ENCODE measurements at places on chromosomes 13 and 19.
A peak's percentile ranks its signal among the peaks of the same experiment; 100 is the strongest.

DNA sequence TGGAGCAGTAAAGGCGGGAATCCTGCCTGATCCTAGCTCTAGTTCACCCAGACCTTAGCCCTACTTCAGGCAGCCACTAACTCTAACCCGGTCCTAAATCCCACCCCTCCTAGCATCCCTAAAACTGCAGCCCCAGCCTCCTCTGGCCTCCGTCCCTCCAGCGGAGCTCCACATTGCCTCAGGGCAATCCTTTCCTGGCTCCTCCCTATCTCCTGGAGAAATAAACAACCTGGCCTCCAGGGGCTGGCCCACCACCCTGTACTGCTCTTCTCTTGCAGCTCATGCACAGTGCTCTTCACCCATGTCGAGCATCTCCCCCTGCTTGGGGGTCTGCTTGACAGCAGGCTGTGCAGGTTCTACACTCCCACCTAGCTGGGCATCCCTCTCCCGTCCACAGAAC is 6.7 kb downstream of the POU2F2 start:
- H3K36me3 ChIP-seq: peaks cover 31% of the 10 kb centered on the region
- no peak for DNase-seq
- H3K27me3 ChIP-seq: no peaks in the 10 kb centered on the region
- peaks cover 79% of the 10 kb centered on the region for H3K4me1 ChIP-seq

- H3K4me3 ChIP-seq: no peak overlapping the region
- no peak for DNase-seq
- no peaks in the 10 kb centered on the region for H3K36me3 ChIP-seq
- H3K4me1 ChIP-seq: no peaks in the 10 kb centered on the region
These were observed 111.0 kb downstream of the MRPL57 start for GRCh38 chr13:21287331-21287907.

GRCh38 chr13:114166381-114167131 is 12.5 kb upstream of the CFAP97D2 start:
- peaks cover under 1% of the 10 kb centered on the region for H3K36me3 ChIP-seq
- H3K4me1 ChIP-seq: peaks cover 44% of the 10 kb centered on the region
- no peak for DNase-seq
- peak overlapping the region; percentile 50 for H3K27ac ChIP-seq
- H3K27me3 ChIP-seq: no peaks in the 10 kb centered on the region

DNA sequence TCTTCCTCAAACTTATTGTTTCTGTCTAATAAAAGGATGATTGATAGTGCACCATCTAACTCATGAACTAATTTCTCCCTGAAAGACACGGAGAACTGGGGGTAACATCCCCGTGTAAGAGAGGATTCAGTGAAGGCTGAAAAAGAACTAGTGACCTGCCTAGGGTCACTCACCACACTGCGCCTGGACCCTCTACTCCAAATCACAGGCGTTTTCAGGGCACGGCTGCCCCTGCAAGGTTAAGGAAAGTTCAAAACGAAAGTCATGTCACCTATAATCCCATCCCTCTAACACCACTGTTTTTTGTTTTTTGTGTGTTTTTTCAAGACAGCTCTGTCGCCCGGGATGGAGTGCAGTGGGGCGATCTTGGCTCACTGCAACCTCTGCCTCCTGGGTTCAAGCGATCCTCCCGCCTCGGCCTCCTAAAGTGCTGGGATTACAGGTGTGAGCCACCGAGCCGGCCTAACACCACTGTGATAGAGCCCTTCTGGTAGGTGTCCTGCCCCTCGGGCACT is 8.7 kb downstream of the URAD start:
- H3K27ac ChIP-seq: no peak overlapping the region
- no peaks in the 10 kb centered on the region for H3K36me3 ChIP-seq
- H3K4me1 ChIP-seq: peaks cover 12% of the 10 kb centered on the region

GRCh38 chr13:74904556-74904955 is 577.4 kb downstream of the TBC1D4 start:
- DNase-seq: no peak
- H3K4me3 ChIP-seq: no peak overlapping the region
- no peaks in the 10 kb centered on the region for H3K36me3 ChIP-seq
- H3K27me3 ChIP-seq: peaks cover 6% of the 10 kb centered on the region
- no peak overlapping the region for H3K27ac ChIP-seq

DNA sequence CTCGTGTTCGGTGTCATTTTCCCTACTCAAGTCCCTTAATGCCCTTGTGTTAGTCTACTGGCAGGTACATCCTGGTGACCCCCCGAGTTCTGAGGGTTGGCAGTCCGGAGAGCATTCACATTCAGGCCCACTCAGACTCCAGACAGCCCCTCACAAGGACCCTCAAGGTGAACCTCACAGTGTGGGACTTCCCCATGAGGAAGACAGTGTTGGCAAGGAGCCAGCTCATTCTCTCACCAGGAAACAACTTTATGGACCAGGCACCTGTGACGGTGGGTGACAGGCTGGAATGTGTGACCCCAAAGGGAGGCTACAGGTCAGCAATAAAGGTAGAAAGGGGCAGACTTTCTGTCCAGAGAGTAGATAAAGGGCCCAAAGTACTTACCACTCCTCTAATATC is 24.5 kb downstream of the RDH8 start:
- no peak overlapping the region for H3K4me3 ChIP-seq
- no peak for DNase-seq
- no peak overlapping the region for H3K27ac ChIP-seq
- peaks cover 14% of the 10 kb centered on the region for H3K27me3 ChIP-seq

DNA sequence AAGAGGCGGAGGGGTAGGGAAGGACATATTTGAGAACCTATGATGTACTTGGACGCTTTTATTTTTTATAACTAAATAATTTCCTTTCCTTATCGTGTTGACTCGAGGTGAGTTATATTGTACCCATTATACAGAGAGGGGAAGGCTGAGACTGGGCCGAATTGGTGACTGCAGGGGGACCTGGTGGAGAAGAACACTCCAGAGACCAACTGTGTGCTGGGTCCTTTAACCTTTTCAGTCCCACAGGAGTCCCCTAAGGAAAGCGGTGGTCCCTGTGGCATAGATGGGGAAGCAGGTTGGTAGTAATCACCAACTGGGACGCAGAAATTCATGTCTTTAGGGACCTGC is 633 bp downstream of the MYH14 start:
- peaks cover 31% of the 10 kb centered on the region for H3K27me3 ChIP-seq
- H3K36me3 ChIP-seq: no peaks in the 10 kb centered on the region
- H3K4me1 ChIP-seq: peaks cover 2% of the 10 kb centered on the region

DNA sequence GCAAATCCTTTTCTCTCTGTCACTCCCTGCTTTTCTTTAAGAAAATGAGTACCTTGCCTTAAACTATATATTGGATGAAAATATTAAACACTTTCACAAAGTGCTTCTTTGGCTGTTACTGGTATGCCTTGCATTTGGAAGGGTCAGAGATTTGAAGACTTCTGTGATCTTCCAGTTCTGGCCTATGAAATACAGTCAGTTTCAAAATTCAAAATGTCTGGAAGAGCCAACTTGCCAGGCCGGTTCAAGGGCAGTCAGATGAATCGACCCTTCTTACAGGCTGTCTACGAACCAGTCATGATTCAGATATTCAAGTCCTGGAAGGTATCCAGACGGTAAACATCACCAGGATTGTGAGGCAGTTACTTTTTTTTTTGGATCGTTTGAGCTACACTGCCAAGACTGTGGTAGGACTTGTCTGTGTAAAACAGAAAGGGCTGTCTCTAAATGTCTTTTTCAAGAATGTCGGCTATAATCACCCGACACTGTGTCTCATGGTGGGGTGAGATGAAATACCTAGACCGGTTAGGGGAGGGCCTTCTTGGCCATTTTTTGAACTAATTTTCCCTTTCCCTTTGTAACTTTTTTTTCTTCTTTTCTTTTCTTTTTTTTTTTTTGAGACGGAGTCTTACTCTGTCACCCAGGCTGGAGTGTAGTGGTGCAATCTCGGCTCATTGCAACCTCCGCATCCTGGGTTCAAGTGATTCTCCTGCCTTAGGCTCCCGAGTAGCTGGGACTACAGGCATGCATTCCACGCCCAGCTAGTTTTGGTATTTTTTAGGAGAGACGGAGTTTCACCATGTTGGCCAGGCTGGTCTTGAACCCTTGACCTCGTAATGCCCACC is 11.2 kb downstream of the ACTN4 start:
- H3K4me1 ChIP-seq: peaks cover 61% of the 10 kb centered on the region
- peaks cover 4% of the 10 kb centered on the region for H3K27me3 ChIP-seq
- DNase-seq: no peak
- H3K36me3 ChIP-seq: peaks cover 35% of the 10 kb centered on the region

DNA sequence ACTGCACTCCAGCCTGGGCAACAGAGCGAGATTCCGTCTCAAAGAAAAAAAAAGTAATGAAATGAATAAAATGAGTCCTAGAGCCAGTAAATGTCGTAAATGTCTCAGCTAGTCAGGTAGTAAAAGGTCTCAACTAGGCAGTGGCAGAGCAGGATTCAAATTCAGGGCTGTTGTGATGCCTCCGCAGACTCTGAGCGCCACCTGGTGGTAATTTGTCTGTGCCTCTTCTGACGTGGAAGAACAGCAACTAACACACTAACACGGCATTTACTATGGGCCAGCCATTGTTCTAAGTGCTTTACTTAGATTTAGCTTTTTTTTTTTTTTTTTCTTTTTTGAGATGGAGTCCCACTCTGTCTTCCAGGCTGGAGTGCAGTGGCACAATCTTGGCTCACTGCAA is 30.2 kb downstream of the CYP2F1 start:
- peak; percentile 95 for DNase-seq
- H3K4me1 ChIP-seq: no peaks in the 10 kb centered on the region
- H3K27ac ChIP-seq: no peak overlapping the region
- H3K27me3 ChIP-seq: peaks cover 4% of the 10 kb centered on the region
- H3K4me3 ChIP-seq: no peak overlapping the region
- no peaks in the 10 kb centered on the region for H3K36me3 ChIP-seq

- peaks cover 2% of the 10 kb centered on the region for H3K4me1 ChIP-seq
- no peak within 1 kb of the TSS for H3K4me3 ChIP-seq
- DNase-seq: no peak
- peaks cover 45% of the 10 kb centered on the region for H3K27me3 ChIP-seq
These were observed at the start of gene HS6ST3 for GRCh38 chr13:96089749-96090239. Gene HS6ST3, plus strand, starts transcription at chr13:96090107.

DNA sequence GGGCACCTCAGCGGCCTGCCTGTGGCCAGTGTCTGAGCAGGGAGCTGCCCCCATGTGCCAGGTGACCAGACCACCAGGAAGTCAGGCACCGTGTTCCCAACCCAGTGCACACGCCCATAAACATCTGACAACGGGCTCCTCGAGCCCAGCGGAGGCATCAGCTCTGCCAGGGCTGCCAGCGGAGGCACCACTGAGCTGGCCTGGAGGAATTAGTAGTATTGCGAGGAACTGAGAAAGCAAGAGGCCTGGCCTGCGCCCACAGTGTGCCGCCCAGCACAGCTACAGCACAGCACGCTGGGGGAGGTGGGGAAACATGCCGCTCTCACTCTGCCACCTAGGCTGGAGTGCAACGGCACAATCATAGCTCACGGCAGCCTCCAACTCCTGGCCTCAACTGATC is 44.6 kb downstream of the ANKRD27 start:
- H3K4me3 ChIP-seq: no peak overlapping the region
- no peaks in the 10 kb centered on the region for H3K27me3 ChIP-seq
- H3K27ac ChIP-seq: no peak overlapping the region
- peaks cover 5% of the 10 kb centered on the region for H3K36me3 ChIP-seq
- H3K4me1 ChIP-seq: no peaks in the 10 kb centered on the region
- no peak for DNase-seq

GRCh38 chr19:17255150-17255621 is 9.4 kb downstream of the USHBP1 start:
- no peaks in the 10 kb centered on the region for H3K36me3 ChIP-seq
- H3K27ac ChIP-seq: no peak overlapping the region
- no peak for DNase-seq
- H3K4me3 ChIP-seq: no peak overlapping the region

GRCh38 chr13:33362986-33363727 is 77.6 kb upstream of the STARD13 start:
- no peak overlapping the region for H3K27ac ChIP-seq
- H3K36me3 ChIP-seq: no peaks in the 10 kb centered on the region
- H3K4me3 ChIP-seq: no peak overlapping the region
- H3K27me3 ChIP-seq: peaks cover 2% of the 10 kb centered on the region
- peaks cover 9% of the 10 kb centered on the region for H3K4me1 ChIP-seq

DNA sequence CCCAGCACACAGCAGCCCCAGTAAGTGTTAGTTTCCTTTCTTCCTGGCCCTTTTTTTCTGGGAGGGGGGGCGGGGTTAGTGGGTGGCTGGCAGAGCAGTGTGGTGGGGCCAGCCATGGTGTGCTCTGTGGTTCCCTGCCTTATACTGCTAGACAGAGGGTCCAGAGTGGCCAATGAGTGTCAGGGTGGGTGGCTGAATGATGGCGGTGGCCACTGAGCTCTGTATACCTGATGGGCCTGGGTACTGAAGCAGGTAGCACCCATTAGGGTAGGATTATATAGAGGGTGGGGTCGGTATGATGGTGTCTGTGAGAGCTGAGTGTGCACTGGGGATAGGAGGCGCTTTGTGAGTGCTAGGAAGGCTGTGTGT is 13.8 kb downstream of the CIC start:
- H3K36me3 ChIP-seq: peaks cover 8% of the 10 kb centered on the region
- no peak for DNase-seq
- peaks cover 35% of the 10 kb centered on the region for H3K4me1 ChIP-seq

GRCh38 chr19:5672708-5673459 is 7.4 kb downstream of the MICOS13 start:
- no peaks in the 10 kb centered on the region for H3K4me1 ChIP-seq
- no peaks in the 10 kb centered on the region for H3K27me3 ChIP-seq
- no peak overlapping the region for H3K4me3 ChIP-seq
- H3K27ac ChIP-seq: no peak overlapping the region
- DNase-seq: no peak

DNA sequence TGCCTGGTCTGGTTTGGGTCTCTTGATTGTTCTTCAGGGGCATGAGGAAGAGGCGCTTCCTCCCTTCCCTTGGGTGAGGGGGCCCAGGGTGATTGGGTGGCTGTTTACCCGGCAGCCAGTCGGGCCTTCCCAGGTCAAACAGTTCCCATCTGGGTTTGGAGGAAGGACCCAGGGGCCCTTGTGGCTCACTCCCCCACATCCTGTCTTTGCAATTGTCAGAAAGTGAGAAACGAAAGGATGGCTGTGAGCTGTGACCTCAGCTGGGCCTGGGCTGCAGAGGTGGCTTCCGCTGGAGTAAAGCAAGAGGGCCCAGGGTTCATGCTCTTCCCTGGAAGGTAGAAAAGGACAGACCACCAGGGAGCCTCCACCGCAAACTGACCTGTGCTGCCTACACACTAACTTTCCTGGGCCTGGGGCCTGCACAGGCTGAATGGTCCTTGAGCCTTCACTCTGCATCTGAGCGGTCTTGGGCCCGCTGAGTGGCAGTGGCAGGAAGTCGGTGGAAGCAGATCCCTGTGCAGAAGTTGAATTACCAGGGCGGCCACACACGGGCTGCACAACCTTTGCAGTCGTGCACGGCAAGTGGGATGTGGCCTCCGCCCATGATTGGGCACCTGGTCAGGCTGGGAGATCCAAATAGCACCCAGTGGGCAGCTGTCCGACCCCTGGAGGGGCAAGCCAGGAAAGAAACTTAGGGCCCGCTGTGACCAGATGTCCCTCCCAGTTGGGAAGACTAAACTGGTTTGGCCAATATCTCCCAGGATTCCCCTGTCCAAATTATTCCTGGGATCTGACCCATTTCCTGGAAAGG is 5.3 kb upstream of the CD79A start:
- DNase-seq: peak; percentile 88
- peaks cover 78% of the 10 kb centered on the region for H3K4me1 ChIP-seq
- peak overlapping the region; percentile 53 for H3K4me3 ChIP-seq
- peaks cover 42% of the 10 kb centered on the region for H3K36me3 ChIP-seq
- H3K27ac ChIP-seq: peak overlapping the region; percentile 95

GRCh38 chr19:48442116-48443035 is 3.4 kb upstream of the GRWD1 start:
- peaks cover 10% of the 10 kb centered on the region for H3K36me3 ChIP-seq
- H3K4me3 ChIP-seq: peak overlapping the region; percentile 2
- H3K27me3 ChIP-seq: peaks cover 21% of the 10 kb centered on the region
- H3K27ac ChIP-seq: no peak overlapping the region

All from activated CD8-positive, alpha-beta T cell treated with anti-CD3 and anti-CD28 coated beads for 36 hours (primary cell).